Activated CD4-positive, alpha-beta memory T cell treated with anti-CD3 and anti-CD28 coated beads, Interleukin-2, amount 10 ng/mL, durations not matched to agents 7 days and 5 days (primary cell): ENCODE measurements at places on chromosomes 3 and 15.

DNA sequence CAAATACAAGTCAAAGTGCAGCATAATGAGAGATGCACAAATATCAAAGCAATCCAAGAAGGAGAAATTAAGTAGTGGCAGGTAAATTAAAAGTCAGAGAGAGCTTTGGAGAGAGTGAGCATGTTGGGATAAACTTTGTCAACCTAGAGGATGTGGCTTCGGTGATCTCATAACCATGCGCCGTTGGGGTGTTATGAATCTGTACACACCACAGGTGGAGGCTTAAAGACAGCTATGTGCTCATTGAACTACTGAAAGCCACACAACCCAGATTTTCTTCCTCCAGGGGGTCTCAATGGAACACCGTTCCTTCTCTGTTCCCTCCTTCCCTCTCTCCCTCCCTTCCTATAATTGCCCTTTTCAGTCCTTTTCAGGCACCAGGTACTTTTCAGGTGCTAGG is 52.0 kb downstream of the SUCNR1 start:
- peak; percentile 51 for DNase-seq

GRCh38 chr3:14154895-14155440 is 23.4 kb downstream of the XPC start:
- DNase-seq = no peak

- DNase-seq = peak; percentile 71
Measured at GRCh38 chr15:66912001-66912400, 153.4 kb upstream of the SMAD3 start.

DNA sequence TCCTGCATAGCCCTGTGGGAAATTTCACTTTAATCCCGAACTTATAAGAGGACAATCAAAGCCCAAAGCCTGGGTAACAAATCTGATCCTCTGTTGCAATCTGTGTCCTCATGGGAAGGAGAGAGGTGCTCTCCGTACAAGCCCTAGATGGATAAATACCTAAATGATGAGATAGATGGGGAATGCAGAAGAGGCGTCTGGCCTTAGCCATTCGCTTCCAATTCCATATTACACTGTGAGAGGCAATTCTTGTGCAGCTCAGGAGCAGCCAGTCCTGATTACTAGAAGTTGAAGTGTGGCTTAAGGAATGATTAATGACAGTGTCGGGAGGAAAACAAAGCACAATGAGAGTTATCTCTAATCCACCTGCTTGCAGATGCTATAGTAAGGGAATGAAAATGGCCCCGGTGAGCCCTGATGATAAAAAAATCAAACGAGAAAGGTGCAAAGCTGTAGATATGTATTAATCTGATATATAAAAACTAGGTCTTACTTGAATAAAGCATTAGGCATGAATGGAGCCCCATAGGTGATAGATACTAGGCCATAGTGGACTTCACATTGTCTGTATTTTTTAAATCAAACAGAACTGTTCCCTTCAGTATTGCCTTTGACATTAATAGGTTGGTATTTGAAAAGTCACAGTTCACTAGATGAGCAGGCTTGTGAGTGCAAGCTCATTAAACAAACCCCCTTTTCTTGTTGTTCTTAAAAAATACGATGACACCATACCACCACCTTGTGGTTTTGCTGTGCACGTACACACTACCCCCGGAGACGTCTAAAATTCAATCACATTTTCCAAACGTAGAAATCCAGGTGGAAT is 54.2 kb upstream of the TMCO5A start:
- DNase-seq = no peak

DNA sequence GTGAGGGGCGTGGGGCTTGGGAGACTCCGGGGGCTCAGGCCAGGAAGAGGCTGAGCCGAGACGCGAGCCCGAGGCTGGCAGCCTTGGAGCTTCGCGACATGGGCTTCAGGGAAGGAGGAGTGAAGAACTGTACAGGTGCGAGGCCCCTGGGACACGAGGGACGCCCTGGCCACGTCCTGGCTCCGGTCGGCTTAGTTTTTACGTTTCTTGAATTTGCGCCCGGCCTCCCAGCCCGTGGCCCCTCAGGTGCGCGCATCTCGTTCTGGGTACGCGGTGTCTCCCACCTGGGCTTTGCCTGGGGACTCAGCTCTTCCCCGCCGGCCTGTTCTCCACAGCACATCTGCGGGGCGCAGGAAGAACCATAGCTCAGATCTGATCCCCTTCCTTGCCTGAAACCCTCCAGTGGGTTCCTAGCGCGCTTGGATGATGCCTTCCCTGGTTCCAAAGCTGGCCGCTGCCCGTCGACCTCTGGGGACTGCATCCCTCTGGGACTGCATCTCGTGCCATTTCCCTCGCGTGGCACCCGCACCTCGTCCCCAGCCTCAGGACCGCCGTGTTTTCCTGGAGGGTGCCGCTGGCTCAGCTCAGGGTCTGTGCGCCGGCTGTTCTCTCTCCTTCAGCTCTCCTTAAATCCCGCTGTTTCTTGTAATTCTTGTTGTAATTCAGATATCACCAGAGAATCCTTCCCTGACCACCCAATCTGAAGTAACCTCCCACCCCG is 614 bp downstream of the CHCHD6 start:
- DNase-seq = no peak

DNA sequence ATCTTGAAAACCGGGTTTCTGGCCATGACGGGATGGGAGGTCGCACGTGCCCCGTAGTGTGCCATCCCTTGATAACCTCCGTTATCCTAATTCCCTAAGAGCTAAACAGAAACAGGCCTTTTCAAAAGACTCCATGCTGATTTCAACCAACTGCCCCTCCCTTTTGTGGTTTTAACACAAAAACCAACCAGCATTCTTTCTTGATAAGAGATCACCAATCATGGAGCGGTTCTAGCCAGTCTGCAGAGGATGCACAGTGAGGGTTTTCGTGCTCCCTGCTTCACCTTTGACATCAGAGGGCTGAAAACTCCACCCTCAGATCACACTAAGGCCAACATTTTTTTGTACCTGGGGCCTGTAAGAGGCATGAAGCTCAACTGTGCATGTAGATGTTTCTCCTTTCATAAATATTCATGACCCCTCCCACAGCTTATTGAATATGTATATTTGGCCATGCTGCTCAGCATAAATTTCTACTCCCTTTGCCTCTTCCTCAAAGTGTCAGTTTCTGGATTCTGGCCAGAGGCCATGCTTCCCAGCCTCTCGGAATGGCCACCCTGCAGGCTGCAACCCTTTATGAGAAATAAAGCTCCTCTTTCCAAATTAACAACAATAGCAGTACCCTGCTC is 41.3 kb downstream of the FAM3D start:
- no peak for DNase-seq

DNA sequence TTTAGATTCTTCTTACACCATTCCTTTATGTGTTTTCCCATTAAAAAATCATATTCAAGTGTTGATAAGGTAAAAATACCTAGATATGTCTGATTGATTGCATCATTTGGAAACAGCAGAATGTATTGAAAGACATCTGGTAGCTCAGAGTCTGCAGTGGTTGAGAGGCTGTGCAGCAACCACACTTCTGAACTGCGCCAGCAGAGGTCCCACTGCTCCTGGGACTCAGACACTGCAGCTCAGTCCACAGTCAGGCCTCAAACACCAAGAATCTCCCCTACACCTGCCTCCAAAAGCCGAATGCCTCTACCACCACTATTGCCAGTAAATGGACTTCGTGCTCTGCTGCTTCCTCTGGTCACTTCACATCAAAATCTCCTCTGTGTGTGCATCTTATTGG is 176.9 kb upstream of the LMCD1 start:
- peak; percentile 66 for DNase-seq

GRCh38 chr3:107206141-107206540 is 171.1 kb upstream of the CCDC54 start:
- DNase-seq = no peak

GRCh38 chr3:35638980-35639253 is 408 bp upstream of the ARPP21 start:
- no peak for DNase-seq

GRCh38 chr15:71125831-71126450 is 10.7 kb downstream of the THSD4 start:
- DNase-seq = no peak

DNA sequence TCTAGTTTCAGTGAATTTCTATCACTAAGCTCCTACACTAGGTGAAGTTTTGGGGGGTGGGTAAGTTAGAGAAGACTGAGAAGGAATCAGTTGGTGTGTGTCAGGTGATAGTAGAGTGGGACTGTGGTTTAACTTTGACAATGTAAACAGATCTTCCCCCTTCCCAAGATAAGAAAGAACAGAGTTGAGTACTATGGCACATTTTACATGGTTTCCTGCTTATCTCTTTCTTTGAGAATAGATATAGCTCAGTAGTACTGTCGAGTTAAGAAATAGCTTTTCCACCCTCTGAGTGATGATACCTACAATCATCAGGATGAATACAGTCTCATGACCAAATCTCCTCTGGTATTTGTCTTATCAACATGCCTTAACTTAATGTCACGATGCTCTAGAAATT is 42.8 kb downstream of the GAP43 start:
- DNase-seq = no peak

DNA sequence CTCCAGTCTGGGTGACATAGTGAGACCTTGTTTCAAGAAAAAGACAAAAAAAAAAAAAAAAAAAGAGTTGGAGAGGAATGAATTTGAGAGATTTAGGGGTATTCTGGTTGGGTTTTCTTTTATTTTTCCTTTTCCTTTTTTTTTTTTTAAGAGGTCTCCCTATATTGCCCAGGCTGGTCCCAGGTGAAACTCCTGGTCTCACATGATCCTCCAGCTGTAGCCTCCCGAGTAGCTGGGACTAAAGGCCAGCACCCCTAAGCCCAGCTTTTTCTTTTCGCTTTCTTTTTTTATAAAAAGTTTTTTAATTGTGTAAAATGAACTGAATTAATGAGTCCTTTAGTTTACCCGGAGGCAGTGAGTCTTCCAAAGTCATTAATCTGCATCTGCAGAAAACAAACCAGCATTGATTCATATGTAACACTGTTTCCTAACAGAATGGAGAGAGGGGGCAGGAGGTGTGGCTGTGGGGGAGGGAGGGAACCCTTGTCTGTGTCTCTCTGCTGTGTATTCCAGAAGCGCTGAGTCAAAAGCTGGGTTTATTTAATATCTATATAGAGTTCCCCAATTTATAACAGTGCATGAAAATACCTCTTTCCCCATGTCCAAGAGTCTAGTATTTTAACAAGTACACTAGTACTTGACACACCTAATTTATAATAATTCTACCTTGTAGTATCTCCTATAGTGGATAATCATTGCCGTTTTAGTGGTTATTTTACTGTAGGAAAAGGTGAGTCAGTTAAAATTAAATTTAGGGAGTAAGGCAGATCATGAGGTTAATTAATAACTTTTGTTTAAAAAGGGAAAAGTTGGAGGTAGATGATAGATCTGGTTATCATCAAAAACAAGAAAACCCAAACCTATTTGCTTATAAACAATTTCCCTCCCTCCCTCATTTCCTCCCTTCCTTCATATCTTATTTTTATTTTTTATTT is 2.6 kb upstream of the DPPA4 start:
- no peak for DNase-seq

- no peak for DNase-seq
Measured at GRCh38 chr3:121637922-121638321, 22.8 kb downstream of the HCLS1 start.

DNA sequence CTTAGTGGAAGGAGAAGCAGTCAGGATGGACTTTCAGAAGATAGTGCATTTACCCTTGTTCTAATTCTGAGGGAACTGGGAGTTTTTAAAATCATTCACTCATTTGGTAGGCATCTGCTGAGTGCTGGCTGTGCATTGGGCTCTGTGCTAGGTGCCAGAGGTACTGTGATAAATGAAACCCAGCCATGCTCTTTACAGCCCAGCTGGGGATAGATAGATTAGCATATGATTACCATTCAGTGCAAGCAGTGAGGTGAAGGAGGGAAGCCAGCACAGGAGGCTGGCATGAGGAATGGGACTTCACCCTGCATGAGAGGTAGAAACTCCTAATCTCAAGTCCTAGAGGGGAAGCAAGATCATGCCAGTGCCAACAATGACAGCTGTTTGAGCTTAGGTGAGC is 361.9 kb upstream of the TRIM42 start:
- no peak for DNase-seq

- peak; percentile 77 for DNase-seq
Measured at GRCh38 chr3:9769426-9770275, at the start of gene CAMK1. CAMK1 (minus strand) TSS chr3:9769947; CDS start chr3:9767749, 2,198 bp downstream.

- DNase-seq = no peak
Measured at GRCh38 chr3:51436998-51437639, 46.0 kb downstream of the RBM15B start.

- DNase-seq = no peak
Measured at GRCh38 chr3:138686771-138687221, 78.2 kb downstream of the FAIM start.

- DNase-seq = no peak
Measured at GRCh38 chr3:105527949-105528348, 161.2 kb downstream of the ALCAM start.

DNA sequence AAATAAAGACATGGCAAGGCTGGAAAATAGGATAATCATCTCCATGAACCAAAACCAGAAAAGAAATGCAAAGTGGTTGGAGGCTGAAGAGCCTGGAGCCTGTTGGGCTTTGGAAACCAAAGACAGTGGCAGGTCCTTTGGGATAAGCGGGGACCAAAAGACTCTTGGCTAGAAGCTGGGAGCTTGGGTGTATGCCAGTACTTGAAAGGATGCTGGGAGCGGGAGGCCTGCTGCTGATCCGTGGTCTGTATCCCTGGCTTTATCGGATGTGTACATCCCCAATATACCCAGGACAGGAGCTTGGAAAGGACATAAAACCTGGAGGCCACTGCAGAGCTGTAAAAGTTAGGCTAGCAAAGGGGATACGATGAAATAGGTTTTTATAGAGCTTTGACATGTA is 1.3 kb upstream of the CHRNB4 start:
- DNase-seq = no peak

DNA sequence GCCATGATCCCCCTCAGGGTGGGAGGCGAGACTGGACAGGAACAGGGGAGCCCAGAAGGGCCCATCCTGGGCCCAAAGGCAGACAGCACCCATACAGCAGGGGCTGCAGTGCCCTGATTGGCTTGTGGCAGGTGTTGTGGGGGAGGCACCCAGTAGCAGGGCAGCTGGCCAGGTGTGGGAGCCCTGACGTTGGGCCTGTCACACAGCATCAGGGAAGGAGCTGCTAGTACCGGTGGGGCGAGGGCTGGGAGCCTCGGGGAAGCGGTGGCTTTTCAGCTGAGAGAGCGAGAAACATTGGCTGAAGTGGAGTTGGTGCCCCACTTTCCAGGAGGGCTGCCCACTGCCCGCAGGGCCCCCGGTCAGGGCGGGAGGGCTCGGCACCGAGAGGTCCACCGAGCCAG is 19.7 kb upstream of the CYP11A1 start:
- no peak for DNase-seq

GRCh38 chr3:71416876-71417275 is 166.7 kb downstream of the FOXP1 start:
- peak; percentile 22 for DNase-seq

- DNase-seq = no peak
Measured at GRCh38 chr15:31839388-31839787, 190.9 kb upstream of the CHRNA7 start.

GRCh38 chr3:20324664-20325478 is 138.9 kb upstream of the SGO1 start:
- DNase-seq = no peak

- DNase-seq = no peak
Measured at GRCh38 chr3:14206548-14207177, 28.0 kb downstream of the LSM3 start.

- DNase-seq = no peak
Measured at GRCh38 chr3:64642327-64643151, 45.3 kb downstream of the ADAMTS9 start.
